Psoas muscle (tissue), 8 donors: ENCODE measurements at places on chromosomes 13 and 19.

- DNase-seq = peak; percentile 57
Measured at GRCh38 chr19:4327252-4327876, 11.3 kb downstream of the STAP2 start.

DNA sequence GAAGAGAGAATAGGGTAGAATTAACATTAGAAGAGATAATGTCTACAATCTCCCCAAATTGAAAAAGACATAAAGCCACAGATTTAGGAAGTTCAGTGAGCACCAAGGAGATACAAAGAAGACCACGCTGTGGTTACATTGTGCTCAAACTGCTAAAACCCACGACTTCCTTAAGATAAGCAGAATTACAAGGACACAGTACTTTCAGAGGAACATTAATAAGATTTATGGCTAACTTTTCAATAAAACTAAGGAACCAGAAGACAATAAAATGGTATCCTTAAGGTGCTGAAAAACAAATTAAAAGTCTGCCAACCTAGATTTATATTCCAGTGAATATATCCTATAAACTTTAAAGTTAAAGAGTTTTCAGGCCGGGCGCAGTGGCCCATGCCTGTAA, 7.4 kb upstream of the IL17D start:
- no peak for DNase-seq

GRCh38 chr19:3578390-3578789, 5.6 kb downstream of the HMG20B start:
- DNase-seq = no peak

DNA sequence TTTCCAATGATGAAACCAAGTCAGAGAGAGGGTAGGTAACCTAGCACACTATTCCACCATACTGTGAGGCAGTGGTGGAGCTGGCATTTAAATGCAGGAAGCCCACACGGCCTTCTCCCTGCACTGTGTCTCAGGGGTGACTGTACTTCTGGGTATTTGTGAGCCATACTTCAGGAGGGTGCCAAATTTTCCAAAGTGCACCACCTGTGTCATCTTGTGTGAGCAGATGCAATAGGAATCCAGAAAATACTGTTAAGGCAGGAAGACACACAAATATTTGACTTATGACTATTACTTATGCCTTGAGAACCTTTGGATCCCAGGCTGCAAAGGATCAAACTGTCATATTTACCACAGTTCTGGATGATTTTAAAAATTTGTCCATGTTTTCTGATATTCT, 17.3 kb downstream of the ZNF229 start:
- no peak for DNase-seq

- no peak for DNase-seq
Measured at GRCh38 chr13:34654203-34654602, 287.9 kb upstream of the NBEA start.

GRCh38 chr19:13588957-13589833, 82.9 kb upstream of the CACNA1A start:
- DNase-seq = peak; percentile 69

DNA sequence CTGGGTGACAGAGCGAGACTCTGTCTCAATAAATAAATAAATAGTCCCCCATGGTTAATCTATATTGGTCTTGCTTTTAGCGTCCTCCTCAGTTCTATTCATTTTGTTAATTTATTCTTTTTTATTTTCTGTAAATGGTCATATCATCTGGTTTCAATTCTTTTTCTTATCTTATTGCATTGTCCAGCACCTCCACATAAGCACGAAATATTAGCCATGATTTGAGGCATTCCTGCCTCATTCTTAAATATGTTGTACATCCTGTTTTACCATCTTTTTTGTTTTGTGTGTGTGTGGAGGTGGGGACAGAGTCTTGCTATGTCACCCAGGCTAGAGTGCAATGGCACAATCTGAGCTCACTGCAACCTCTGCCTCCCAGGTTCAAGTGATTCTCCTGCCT, 24.6 kb upstream of the CCDC124 start:
- DNase-seq = no peak

- no peak for DNase-seq
Measured at GRCh38 chr13:112462408-112462807, 86.3 kb downstream of the SPACA7 start.

- DNase-seq = no peak
Measured at GRCh38 chr13:79398127-79398526, 7.9 kb downstream of the RBM26 start.

- peak; percentile 69 for DNase-seq
Measured at GRCh38 chr13:99176309-99177276, 24.1 kb upstream of the UBAC2 start.

GRCh38 chr19:32717496-32717895, 2.1 kb upstream of the TDRD12 start:
- DNase-seq = no peak

DNA sequence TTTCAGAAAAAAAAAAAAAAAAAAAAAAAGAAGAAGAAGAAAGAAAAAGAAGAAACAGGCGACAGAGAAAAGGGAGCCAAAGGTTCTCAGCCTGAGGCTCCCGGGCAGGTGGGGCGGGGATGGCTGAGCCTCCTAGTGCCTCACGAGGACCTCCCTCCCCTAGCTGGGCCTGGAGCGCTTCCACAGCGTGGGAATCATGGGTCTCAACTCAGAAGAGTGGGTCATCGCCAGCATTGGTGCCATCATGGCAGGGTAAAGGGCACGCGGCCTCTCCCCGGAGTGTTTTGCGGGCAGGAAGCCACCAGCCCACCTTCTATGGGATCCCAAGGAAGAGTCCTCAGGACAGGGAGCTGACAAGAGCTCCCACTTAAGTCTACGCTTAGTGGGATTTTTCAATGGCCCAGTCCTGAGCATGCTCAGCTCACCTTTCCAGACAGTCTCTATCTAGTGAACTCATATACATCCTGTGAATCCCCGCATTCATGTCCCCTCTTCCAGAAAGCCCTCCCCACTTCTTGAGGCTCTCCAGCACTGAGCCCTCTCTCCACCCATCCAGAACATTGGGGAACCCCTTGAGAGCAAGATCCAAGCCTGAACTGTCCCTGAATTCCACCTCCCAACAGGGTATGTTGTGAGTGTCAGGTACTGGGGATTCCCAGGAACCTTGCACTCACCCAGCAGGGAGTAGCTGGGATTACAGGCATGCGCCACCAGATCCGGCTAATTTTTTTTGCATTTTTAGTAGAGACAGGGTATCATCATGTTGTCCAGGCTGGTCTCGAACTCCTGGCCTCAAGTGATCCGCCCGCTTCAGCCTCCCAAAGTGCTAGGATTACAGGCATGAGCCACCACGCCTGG, 69.6 kb downstream of the ACSBG2 start:
- DNase-seq = peak; percentile 46

GRCh38 chr13:39566216-39566869, 36.6 kb downstream of the LHFPL6 start:
- no peak for DNase-seq

DNA sequence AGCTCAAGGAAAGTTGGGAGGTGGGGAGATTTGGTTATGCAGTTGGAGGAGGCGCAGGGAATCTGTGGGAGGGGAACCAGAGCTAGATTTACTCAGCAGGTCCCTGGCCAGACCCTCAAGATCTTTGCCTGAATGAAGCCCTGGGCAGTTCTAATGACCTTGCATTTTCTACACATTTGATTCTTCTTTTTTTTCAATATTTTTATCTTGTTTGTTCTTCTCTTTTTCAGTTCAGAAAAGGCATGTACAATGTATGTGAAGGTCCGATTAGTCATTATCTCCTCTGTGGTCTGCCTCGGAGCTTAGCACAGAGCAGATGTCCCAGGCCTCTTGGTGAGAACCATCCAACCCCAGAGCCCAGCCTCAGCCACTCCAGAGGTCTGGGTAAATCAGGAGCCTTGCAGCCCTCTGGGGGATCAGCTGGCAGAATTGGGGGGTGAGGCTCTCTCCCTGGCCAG, 24.2 kb downstream of the SERP2 start:
- DNase-seq = no peak

GRCh38 chr13:45374917-45375316, 33.9 kb upstream of the TPT1 start:
- no peak for DNase-seq

DNA sequence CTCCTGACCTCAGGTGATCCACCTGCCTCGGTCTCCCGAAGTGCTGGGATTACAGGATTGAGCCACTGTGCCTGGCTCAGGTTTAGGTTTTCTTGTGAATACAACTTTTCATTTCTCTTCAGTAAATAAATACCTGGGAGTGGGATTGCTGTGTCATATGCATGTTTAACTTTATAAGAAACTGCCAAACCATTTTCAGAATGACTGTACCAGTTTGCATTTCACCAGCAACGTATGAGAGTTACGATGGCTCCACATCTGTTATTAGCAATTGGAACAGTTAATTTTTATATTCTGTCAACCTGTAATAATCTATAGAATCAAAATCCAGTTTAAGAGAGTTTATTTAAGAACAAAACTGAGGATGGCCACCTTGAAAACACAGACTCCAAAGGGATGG, 52.2 kb downstream of the TEX26 start:
- no peak for DNase-seq

DNA sequence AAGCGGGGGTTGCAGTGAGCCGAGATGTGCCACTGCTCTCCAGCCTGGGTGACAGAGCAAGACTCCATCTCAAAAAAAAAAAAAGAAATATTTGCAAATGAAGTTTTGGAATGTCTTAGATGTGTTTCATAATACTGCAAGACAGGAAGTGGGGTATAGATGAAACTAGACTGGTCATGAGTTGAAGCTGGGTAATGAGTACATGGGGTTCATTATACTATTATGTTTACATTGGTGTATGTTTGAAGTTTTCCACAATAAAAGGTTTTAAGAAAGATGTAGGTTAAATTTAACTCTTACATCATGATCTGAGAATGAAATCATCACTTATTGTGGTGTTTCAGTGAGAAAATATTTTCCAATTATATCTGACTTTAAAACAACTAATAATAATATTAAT, 19.0 kb downstream of the FNDC3A start:
- no peak for DNase-seq

DNA sequence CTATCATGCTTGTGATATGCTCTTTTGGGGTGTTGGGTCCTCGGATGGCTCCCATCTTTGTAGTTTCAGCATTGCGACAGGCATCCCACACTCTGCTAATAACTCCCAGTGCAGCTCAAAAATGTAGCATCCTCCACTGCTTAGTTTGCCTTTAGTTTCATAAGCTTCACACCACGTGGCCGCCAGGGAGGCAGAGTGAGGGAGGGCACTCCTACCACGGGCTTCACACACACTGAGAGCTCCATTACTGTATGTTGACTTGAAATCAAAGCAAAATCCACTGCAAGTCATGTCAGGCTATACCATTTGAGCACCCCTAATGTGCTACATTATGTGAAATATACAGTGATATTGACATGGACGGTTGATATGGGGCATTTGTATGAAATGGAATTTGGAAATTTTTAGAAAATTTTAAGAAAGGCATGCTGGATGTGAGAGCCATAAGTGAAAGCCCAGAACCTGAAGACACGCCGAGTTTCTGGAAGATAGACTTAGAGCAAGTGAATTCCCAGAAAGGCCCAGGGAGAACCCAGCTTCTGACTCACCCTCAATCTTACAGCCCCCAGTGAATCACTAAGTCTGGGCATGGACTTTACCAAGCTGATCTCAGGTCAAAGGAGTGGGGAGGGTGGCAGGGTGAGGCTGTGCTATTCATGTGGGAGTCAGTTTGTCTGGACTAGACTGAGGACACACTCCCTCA, 94.1 kb downstream of the HSPH1 start:
- no peak for DNase-seq

DNA sequence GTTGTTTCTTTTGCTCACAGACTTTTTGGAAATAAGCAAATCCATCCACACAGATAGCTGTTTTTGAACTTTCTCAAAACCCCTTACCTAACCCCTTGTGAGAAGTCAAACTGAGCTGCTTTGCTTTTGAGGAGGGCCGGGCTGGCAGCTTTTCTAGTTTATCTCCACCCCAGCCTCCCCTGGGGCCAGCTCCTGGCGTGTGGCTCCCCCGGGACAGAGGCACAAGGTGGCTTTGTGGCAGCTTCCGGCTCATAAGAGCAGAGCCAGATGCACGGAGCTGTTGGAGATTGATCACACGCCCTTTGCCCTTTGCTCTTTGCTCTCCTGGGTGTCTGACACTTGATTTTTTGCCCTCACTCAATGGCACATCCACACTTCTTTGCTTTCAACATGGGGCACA, 24.9 kb upstream of the RNF113B start:
- DNase-seq = no peak

GRCh38 chr19:48553676-48554384, 1.9 kb downstream of the SULT2B1 start:
- DNase-seq = peak; percentile 33

- no peak for DNase-seq
Measured at GRCh38 chr19:5338656-5339197, 1.9 kb downstream of the PTPRS start.

- DNase-seq = peak; percentile 91
Measured at GRCh38 chr19:55549500-55550320, 4.4 kb upstream of the SBK3 start.

GRCh38 chr19:9885077-9885552, 50.0 kb downstream of the PIN1 start:
- DNase-seq = peak; percentile 44

DNA sequence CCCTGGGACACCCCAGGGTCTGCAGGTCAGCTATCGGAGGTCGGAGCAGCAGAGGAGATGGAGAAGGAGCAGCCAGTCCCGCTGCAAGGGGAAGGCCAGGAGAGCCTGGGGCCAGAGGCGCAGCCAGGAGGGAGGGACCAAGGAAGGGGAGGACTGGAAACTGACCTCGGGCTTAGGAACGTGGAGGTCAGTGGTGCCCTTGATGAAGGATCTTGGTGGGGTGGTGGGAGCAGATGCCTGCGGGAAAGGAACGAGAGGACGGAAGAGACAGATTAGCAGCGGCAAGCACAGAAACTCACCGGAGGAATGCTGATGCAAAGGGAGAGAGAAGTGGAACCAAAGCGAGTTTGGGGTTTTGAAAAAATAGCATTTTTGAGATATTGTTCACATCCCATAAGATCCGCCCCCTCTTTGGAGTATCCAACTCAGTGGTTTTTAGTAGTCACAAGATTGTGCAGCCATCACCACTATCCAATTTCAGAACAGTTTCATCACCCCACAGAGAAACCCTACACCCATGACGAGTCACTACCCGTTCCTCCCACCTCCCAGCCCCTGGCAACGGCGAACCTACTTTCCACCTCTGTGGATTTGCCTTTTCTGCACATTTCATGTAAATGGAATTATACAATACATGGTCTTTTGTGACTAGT, 22.1 kb downstream of the PLEKHF1 start:
- DNase-seq = peak; percentile 83

DNA sequence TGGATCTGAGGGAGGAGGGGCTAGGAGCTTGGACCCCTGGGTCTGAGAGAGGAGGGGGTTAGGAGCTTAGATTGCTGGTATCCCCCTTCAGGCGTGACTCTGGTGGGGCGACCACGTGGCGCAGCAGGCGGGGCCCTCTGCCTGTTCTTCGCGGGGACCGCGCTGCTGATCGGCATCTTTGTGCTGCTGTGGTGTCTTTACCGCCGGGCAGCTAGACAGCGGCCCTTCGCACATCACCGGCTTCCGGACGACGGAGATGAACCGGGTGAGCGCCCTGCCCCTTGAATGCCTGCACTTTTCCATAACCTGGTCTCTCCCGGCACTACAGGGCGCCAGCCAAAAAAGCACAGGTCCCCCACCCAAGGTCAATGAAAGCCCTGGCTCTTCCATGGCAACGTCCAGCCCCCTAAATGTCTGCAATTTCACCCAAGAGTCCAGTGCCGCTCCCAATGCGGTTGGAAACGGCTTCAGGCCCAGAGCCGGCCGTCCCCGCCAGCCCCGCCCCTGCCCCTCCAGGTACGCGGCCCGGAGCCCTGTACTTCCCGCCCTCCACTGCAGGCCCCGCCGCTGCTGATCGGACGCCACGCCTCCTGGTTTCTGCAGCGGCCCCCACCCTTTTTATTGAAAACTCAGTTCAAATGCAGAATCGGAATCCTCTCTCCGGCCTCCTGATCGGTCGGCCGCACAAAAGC, 2.8 kb downstream of the GFY start:
- no peak for DNase-seq

GRCh38 chr19:40216777-40217026, 1.5 kb downstream of the TTC9B start:
- no peak for DNase-seq
